ENCODE measurements at places on chromosomes 11 and 22.

DNA sequence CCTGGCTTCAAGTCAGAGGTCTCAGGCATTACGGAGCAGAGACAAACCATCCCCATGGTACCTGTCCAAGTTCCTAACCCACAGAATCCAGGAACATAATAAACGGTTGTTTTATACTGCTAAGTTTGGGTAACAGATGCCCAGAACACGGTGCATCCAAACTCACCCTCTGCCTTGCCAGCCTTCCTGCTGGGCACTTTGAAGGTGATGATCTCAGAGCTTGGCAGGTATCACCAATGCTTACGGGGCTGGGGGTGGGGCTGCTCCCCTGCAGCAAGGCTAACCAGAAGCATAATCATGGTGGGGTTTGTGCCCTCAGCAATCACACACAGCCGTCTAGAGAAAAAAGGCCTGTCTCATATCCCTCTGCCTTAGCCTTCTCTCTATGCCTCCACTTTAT, 27.1 kb downstream of the DKK3 start:
- DNase-seq, result no peak

- DNase-seq, result no peak
Measured at GRCh38 chr22:22728382-22728781, 84.0 kb downstream of the GGTLC2 start.

- DNase-seq, result no peak
Measured at GRCh38 chr22:19892925-19893324, 38.3 kb upstream of the GNB1L start.

- DNase-seq, result no peak
Measured at GRCh38 chr11:65918211-65919140, at the start of gene C11orf68. C11orf68 (minus strand) TSS chr11:65919062; CDS start chr11:65919031, 31 bp downstream.

DNA sequence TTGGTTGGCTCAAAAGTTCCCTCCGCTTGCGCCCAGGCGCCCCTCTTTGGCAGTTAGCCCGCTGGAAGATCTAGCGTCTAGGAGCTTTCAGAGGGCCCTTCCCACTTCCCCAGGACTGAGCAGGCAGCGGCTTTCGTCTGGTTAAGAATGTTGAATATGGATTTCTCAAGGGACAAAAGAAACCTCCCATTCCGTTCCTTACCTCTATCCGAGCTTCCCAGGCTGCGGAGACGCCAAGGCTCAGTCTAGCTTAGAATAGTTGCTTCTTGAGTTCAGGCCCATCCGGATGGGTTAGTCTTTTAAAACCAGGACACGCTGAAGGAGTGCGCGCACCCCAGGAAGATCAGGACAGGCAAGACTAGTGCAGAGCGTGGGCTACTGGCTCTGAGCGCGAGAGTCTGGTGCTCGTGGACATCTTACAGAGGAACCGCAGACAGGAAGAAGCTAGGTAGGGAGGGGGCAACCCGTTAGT, 1.6 kb downstream of the NELL1 start:
- no peak for DNase-seq

DNA sequence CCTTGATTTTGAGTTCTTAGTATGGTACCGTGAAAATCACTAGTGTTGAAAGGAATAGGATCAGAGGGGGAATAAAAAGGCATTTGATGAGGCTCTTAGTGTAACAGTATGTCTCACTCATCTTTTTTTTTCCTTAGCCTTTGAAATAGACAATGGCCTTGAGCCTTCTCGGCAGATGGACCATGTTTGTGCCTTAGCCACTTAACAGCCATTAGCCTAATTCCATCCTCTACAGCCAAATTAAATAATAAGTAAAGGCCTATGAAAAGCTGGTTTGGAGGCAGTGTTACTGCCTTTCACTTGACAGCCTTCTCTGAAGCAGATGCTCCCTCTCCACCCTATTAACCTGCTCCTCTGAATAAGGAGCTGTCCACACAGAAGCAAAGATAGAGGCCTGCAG, 580.7 kb downstream of the NTM start:
- no peak for DNase-seq

DNA sequence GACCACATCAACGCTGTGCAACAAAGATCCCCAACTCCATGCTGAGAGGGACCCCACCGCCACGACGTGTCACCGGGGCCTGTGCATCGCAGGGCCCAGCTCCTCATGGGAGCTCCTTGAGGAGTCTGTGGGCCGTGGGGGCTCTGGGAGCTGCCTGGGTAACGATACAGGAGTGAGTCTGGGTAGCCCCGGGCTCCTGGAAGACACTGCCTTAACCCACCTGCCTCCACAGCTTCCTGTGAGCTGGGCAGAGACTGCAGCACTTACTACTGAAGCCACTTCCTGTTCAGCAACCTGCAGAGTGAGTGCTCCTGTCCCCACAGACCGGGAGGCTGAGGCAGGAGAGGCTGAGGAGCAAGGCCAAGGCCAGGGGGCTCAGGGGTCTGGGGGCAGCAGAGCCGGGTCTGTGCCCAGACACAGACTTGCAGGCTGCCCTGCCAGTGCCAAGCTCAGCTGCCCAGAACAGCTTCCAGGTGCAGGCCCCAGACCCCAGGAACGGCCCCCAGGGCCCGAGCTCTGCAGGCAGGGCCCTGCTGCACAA, 226.7 kb downstream of the BRD1 start:
- DNase-seq, result no peak

DNA sequence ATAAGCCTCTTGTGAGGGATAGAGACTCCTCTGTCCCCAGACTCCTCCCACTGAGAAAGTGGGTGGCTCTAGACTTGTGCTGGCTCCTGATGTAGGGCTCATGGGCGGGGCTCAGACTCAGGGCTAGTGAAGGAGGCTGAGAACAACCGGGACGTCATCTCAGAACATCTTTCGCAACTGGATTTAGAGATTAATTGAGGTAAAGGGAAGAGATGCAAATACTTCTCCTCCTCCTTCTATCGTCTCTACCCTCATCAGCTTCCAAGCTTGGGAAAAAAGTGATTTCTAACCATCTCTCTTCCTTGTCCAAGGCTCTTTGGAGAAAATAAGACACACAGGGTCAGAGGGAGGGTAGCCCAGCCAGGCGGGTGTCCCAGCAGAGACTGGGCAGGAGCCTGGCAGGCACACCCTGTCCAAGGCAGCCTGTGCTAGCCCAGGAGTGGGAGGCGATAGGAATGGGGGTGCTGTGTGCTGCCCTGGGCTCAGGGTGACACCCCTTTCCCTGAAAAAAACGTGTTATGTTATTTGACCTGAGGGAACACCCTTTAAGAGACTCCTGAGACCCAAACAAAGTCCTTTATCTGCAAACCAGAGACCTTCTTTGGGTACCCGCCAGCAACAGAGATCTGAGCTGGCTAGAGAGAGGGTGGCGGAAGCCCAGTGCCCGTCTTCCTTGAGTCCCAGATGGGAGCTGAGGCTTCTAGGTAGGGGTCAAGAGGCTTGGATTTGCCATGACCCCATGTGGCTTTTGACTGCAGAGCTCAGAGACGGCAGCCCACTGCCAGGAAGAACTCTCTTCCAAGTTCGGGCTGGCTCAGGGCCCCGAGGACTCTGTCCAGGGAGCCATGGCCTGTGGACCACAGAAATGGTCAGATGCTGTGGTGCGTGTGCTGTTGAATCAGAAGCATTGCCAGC, 160.9 kb downstream of the ADAMTS15 start:
- peak; percentile 87 for DNase-seq

GRCh38 chr11:131511794-131512193, 141.4 kb downstream of the NTM start:
- no peak for DNase-seq

DNA sequence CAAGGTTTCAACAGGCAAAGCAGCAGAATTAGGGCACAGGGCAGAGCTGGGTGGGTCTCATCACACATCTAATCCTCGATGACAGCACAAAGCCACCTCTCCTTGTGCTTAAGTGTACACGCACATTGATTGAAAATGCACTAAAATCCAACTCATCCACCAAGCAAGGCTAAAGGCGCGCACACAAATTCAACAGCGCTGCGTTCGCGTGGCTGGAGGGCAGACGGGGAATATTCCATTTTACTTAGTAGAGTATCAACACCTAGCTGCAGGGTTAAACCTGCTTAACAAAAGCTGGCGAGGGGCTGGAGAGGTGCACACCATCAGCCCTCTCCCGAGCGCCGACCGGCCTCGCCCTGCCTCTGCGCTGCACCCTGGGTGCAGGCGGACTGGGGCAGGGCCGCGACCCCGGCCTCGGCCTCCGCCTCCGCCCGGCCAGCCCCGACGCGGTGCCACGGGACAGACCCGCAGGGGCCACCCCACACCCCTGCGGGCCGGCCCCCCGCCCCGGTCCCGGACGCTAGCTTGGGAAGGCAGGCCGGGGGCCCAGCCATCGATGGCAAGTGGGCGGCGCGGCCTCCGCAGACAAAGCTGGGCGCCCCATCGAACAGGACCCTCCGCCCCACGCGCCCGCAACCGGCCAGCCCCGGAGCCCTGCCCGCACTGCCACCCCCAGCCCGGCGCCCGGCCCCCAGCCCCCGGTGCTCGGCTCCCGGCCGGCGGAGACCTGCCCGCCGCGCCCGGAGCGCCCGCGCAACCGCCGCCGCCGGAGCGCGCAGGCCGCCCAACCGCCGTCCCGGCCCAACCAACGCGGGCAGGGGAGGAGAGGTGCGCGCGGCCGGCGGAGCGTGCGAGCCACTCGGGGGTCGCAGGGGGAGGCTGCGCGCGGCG, 929 bp downstream of the PRDM10 start:
- peak; percentile 11 for DNase-seq

DNA sequence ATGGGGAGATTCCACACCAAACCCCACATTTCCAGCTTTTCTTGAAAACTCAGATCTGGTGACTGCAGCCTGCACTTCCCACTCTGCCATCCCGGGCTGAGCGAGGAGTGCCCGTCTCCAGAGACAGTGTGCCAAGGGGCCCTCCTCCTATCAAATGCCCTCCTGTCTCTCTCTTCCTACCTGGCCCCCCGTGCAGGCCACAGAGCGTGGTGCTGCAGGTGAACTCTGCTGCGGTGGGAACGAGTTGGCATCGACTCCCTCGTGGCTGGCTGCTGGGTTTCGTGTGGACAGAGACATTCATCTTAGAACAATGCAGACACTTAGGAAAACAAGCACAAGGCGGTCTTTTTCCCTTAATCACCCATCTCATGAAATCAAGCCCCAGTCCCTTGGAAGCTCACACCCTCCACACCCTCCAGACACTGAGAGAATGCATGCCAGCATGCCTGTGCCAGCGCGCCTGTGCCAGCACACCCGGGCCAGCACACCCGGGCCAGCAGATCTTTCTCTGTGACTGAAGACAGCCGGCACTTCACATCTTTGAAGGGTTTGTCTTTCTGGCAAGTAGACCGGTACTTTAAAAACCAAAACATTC, 65.0 kb downstream of the PARVB start:
- DNase-seq, result peak; percentile 66

Measured in foreskin fibroblast (primary cell).